Astrocyte (in vitro differentiated cells and primary cell): ENCODE measurements at places on chromosomes 5 and 9.

DNA sequence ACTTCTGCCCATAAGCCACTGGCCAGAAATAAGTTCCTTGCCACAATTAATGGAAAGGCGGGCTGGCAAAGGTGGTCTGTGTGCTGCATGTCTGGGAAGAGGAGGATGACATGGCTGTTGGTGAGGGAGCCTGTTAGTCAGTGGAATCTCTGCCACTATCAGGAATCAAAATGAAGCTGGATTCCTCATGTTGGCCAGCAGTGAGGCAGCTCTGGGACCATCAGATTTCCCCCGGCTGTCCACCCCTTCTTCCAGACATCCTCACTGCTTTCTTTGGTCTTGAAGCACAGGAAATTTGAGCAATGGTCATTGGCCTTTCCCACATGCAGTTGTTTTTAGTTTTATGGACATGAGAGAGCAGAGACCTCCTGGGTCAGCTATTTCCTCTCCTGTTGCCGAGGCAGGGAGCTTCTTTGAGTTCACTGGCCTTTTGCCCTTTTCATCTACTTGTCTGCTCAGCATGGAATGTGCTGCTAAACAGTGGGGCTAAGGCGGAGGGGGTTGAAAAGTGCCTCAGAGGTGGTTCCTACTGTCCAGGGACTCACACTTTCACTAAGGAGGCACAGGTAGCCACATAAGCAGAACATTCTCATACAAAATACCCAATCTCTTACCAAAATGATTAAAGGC is 34.8 kb upstream of the NEURL1B start:
- H3K36me3 ChIP-seq, result no peaks in the 10 kb centered on the region
- H3K27me3 ChIP-seq, result peaks cover 10% of the 10 kb centered on the region
- H3K4me3 ChIP-seq, result no peak overlapping the region
- DNase-seq, result no peak
- peaks cover 5% of the 10 kb centered on the region for H3K4me1 ChIP-seq

DNA sequence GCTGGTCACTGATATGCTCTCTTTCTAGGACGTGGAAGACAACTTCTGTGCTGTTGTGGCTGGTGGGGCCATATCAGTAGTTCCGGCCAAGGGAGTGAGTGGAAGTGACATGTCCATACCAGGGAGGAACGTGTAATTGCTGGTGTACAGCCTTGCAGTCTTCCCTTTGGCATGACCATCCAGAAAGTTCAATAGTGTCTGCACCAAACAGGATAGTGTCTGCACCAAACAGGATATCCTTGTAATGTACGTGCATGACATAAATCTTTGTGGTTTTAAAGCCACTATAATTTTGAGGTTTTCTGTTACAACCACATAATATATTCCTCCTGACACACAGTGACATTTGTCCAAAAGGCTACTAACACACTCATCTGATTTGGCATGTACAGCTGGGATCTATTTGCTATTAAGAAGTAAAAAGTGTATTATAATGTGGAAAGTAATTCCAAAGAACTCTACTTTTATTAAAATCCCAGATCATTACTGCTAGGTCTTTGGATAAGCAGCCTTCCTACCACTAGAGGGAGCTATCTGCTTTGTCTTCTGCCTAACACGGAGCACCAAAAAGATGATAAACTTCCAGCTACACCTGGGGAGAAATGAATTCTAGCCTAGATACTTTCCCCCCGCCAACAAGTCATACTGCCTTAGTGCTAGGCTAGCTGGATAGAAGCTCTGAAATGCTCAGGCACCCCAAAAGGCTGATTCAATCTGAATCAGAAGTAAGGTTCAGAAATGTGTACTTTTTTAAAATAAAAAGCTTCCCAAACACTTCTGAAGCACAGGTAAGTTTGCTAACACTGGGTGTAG is 52.7 kb downstream of the RNF145 start:
- no peaks in the 10 kb centered on the region for H3K27me3 ChIP-seq
- DNase-seq, result peak; percentile 47
- H3K4me3 ChIP-seq, result no peak overlapping the region
- no peak overlapping the region for H3K27ac ChIP-seq

DNA sequence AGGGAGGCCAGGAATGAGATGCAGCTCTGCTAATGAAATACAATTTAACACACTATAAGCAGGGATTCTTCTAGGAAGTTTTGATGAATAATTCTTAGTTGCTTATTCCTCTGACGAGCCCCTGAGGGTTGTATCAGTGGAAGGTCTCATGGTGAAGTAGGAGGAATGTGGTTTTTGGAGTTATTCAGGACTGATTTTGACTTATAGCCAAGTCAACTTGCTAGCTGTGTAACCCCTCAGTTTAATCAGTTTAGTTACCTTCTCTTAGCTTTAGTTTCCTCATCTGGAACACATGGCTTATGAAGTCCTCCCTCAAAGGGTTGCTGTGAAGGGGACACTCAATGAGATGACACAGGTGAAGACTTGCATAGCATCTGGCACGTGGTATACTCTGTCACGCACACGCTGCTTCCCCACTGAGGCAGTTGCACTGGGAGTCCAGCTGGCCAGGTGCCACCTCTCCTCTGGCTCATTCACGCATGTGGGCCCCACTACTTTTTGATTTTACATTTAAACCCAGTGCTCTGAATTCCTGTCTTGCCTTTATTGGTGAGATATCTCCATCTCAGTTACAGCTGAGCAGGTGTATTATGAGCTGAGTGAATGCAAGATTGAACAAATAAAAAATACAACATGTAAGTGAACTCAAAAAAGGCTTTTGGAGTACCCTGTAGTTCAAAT is 415.0 kb downstream of the ARHGEF28 start:
- no peaks in the 10 kb centered on the region for H3K27me3 ChIP-seq
- peaks cover 28% of the 10 kb centered on the region for H3K4me1 ChIP-seq
- DNase-seq, result peak; percentile 48
- no peak overlapping the region for H3K4me3 ChIP-seq
- H3K36me3 ChIP-seq, result no peaks in the 10 kb centered on the region
- H3K27ac ChIP-seq, result peak overlapping the region; percentile 27

GRCh38 chr9:745761-746380 is 95.6 kb upstream of the DMRT1 start:
- H3K4me1 ChIP-seq, result peaks cover 13% of the 10 kb centered on the region
- DNase-seq, result no peak
- no peak overlapping the region for H3K27ac ChIP-seq
- peaks cover 29% of the 10 kb centered on the region for H3K36me3 ChIP-seq
- no peak overlapping the region for H3K4me3 ChIP-seq
- no peaks in the 10 kb centered on the region for H3K27me3 ChIP-seq

GRCh38 chr5:80982093-80982492 is 21.9 kb downstream of the RASGRF2 start:
- H3K27ac ChIP-seq, result no peak overlapping the region
- H3K4me1 ChIP-seq, result no peaks in the 10 kb centered on the region
- no peaks in the 10 kb centered on the region for H3K27me3 ChIP-seq
- no peak overlapping the region for H3K4me3 ChIP-seq
- DNase-seq, result no peak

- no peaks in the 10 kb centered on the region for H3K4me1 ChIP-seq
- no peak overlapping the region for H3K4me3 ChIP-seq
- H3K36me3 ChIP-seq, result no peaks in the 10 kb centered on the region
- DNase-seq, result no peak
- no peaks in the 10 kb centered on the region for H3K27me3 ChIP-seq
Observed at GRCh38 chr5:68883436-68883835, 210.4 kb upstream of the SLC30A5 start.

DNA sequence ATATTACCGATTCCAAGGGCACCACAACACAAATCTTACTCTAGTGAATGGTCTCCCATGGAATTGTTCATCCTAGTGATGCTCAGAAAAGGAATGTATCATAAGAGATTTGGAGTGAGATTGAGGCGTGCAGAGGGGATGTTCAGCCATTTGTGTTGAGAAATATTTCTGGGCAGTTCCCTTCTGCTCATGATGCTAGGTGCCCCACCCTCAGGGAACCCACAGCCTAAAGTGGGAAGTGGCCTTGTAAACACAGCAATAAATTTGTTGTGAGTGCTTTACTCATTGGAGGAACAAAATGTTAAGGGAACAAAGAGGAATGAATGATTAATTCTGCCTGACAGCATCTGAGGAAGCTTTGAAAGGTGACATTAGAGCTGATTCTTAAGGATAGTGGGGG is 129.9 kb downstream of the TLE4 start:
- no peak overlapping the region for H3K4me3 ChIP-seq
- no peaks in the 10 kb centered on the region for H3K4me1 ChIP-seq
- DNase-seq, result no peak

DNA sequence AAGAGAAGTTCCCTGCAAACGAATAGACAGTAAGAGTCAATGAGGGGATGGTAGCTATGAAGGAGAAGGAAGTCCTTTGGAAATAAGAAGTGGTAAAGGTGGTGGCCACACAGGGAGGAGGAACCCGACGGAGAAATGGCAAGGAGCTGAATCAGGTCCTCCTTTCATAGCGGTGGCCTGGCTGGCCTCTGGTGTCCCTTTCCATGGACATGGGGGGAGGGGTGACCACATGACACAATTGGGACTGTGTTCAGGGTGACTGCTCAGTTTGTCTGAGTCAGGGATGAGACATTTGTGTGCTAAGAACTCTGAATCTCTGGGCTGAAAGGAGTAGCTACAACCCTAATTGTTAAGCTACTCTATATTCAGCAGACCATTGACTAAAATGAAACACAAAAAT is 28.7 kb upstream of the TIMD4 start:
- H3K27me3 ChIP-seq, result no peaks in the 10 kb centered on the region
- no peak for DNase-seq
- no peak overlapping the region for H3K4me3 ChIP-seq
- no peaks in the 10 kb centered on the region for H3K4me1 ChIP-seq

DNA sequence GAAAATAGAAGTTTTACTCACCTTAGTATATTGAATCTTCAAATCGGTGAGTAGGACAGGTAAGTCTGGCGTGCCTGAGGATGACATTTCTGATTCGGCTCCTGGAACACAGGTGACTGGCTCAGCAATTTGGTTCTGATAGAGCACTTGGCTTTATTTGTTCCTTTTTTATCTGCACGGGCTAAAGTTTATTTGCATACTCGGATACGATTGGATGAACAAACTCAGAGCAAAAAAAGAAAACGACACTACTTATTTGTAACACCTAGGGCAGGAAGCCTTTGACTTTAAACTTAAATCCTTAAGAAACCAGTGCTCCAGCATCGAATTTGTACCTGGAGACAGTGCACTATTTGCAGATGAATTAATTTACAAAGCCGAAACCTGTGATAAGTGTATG is at the start of gene ALDH1A1:
Gene ALDH1A1, minus strand, starts transcription at position 140 of the 400 bp plus-strand sequence. Its CDS starts 53 bp downstream, at position 87.
- H3K27me3 ChIP-seq, result peaks cover 2% of the 10 kb centered on the region
- DNase-seq, result no peak
- no peaks in the 10 kb centered on the region for H3K36me3 ChIP-seq
- H3K4me3 ChIP-seq, result no peak within 1 kb of the TSS

- DNase-seq, result peak; percentile 33
- H3K36me3 ChIP-seq, result no peaks in the 10 kb centered on the region
- no peaks in the 10 kb centered on the region for H3K4me1 ChIP-seq
Observed at GRCh38 chr9:81798606-81799005, 109.3 kb upstream of the TLE1 start.
